ENCODE measurements at places on chromosomes 5 and 9. TPM values are rescaled to one million over a fixed set of nuclear protein-coding genes. Genes with fewer than 3 reads are reported as not detected.

CPLANE1 gene
- 0.25 TPM for polyA plus RNA-seq

CETN3 gene
- polyA plus RNA-seq, result 9.0 TPM

PCDHGA8 gene
- not detected for polyA plus RNA-seq

DNA sequence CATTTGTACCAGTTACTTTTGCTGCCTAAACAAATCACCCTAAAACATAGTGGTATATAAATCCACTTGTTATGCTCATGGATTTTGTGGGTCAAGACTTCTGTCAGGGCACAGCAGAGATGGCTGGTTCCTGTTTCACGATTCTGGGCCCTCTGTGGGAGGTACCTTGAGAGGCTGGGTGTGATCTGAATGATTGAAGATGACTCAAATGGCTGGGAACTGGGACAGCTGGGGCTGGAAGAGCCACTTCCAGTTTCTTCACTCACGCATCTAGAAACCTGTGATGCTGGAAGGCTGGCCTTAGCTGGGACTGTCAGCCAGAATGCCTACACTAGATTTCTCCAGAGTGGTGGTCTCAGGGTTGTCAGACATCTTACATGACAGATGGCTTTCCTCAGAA is 88.1 kb downstream of the KIF4B start:
- DNase-seq, result no peak
- H3K27me3 ChIP-seq, result no peaks in the 10 kb centered on the region
- H3K27ac ChIP-seq, result no peak overlapping the region

GRCh38 chr5:143023411-143024096 is 253.4 kb downstream of the ARHGAP26 start:
- no peak overlapping the region for H3K4me3 ChIP-seq
- H3K4me1 ChIP-seq, result no peaks in the 10 kb centered on the region
- H3K27ac ChIP-seq, result peak overlapping the region; percentile 5

LHX6 gene
- not detected for polyA plus RNA-seq

CTXN3 gene
- not detected for polyA plus RNA-seq

DNA sequence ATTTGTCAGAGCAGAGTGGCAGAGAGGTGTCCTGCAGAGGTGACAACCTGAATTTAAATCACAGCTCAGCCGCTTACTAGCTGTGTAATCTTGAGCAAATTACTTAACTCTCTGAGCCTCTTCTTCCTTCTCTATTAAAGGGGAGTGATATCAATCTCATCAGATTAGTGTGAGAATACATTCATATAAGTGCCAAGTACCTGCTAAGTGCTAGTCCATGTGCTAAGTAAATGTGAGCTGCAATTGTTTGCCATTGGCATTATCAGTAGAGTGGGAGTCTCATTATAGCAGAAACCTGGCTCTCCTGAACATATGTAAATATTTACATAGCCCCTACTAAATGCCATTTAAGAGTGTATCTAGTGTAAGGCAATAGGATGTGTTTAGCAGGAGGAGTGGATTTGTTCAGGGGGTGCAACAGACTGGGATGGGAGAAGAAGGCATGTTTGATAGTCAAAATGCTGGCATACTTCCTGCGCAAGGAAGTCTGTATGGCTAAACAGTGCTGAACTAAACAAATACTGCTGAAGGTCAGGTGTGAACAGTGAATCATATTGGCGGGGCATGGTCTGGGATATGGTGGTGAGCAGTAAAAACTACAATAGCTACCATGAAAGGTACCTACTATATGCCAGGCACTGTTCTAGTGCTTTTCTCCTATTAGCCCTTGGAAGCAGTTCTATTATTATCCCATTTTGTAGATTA is 74.5 kb downstream of the F2RL2 start:
- H3K27ac ChIP-seq, result no peak overlapping the region
- H3K36me3 ChIP-seq, result no peaks in the 10 kb centered on the region
- peaks cover 34% of the 10 kb centered on the region for H3K4me1 ChIP-seq

GRCh38 chr5:10567121-10567591 is 3.3 kb downstream of the ANKRD33B start:
- DNase-seq, result no peak
- no peak overlapping the region for H3K4me3 ChIP-seq
- peaks cover 29% of the 10 kb centered on the region for H3K27me3 ChIP-seq
- H3K27ac ChIP-seq, result no peak overlapping the region
- H3K4me1 ChIP-seq, result peaks cover 36% of the 10 kb centered on the region

DNA sequence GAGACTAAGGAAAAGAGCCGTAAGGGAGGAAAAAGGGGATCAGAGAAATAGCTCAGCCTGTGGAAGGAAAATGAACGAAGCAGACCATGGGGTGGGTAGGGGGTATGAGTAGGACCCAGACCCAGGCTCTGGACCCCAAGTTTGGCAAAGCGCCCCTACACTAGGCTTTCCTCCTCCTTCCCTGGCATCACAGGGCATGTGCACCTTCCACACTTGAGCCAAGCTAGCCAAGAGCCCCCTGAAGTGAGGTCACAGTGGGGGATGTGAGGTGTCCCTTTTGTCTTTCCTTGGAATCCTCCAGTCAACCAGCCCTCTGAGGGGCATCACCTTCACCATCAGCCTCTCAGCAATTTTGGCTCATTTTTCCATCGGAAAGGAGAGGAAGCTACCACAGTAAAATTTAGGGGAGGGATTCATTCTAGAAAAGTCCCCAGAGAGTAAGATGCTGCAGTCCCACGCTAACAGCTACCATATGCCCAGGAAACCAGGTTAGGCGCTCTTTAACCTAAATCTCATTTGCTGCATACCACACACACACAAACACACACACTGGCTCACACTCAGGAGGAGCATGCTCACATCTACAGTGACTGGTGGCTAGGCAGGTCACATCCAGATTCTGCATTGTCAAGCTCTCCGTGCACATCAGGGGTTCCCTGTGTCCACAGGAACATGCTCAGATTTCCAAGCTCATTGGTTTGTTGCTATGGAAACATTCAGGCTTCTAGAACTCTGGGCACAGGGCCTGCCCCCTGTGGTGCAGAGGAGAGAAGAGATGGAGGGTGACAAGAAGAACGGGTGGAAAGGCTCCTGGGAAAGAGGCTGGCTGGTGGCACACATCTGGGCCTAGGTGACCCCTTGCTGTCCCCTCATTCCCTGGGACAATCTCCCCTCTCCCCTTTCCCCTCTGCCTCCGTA is 9.9 kb downstream of the REEP2 start:
- H3K4me1 ChIP-seq, result peaks cover 3% of the 10 kb centered on the region
- no peaks in the 10 kb centered on the region for H3K36me3 ChIP-seq
- no peak overlapping the region for H3K4me3 ChIP-seq
- DNase-seq, result no peak

- H3K36me3 ChIP-seq, result no peaks in the 10 kb centered on the region
- H3K4me3 ChIP-seq, result no peak overlapping the region
- DNase-seq, result no peak
- no peaks in the 10 kb centered on the region for H3K27me3 ChIP-seq
- no peaks in the 10 kb centered on the region for H3K4me1 ChIP-seq
Measured at GRCh38 chr5:59615272-59615671, 278.3 kb downstream of the PDE4D start.

- no peak overlapping the region for H3K27ac ChIP-seq
- no peaks in the 10 kb centered on the region for H3K4me1 ChIP-seq
- H3K36me3 ChIP-seq, result no peaks in the 10 kb centered on the region
- peaks cover 44% of the 10 kb centered on the region for H3K27me3 ChIP-seq
- no peak overlapping the region for H3K4me3 ChIP-seq
Measured at GRCh38 chr9:115118879-115119218, 892 bp upstream of the TNC start.

OR5C1 gene
- polyA plus RNA-seq, result not detected

GRCh38 chr5:75651575-75652238 is 40.5 kb downstream of the ANKDD1B start:
- no peak overlapping the region for H3K4me3 ChIP-seq
- no peaks in the 10 kb centered on the region for H3K4me1 ChIP-seq
- H3K36me3 ChIP-seq, result no peaks in the 10 kb centered on the region
- no peak for DNase-seq
- no peaks in the 10 kb centered on the region for H3K27me3 ChIP-seq
- no peak overlapping the region for H3K27ac ChIP-seq

RABEPK gene
- polyA plus RNA-seq, result 17.5 TPM

- no peak overlapping the region for H3K27ac ChIP-seq
- no peaks in the 10 kb centered on the region for H3K27me3 ChIP-seq
- no peak overlapping the region for H3K4me3 ChIP-seq
- DNase-seq, result no peak
Measured at GRCh38 chr5:68222310-68222709, 6.8 kb downstream of the PIK3R1 start.

DNA sequence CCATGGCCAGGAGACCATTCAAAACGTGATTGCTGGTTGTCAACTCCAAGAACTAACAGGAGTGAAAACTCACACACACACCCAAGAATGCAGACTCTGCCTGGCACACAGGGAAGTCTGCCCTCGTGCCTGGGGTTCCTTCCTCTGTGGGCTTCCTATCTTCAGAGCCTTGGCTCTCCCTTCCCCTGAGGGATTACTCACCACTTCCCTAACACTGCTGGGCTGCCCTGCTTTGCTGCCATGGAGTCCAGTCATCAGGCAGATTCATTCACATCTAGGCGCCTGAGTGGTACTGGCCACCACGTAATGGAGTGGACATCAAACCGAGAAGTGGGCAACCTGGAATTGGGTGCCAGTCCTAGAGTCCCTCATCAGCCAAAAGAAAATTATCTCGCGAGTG is 76.4 kb upstream of the PRSS3 start:
- H3K4me1 ChIP-seq, result peaks cover 38% of the 10 kb centered on the region
- no peak overlapping the region for H3K4me3 ChIP-seq
- no peaks in the 10 kb centered on the region for H3K27me3 ChIP-seq
- H3K27ac ChIP-seq, result peak overlapping the region; percentile 67
- DNase-seq, result peak; percentile 92
- H3K36me3 ChIP-seq, result no peaks in the 10 kb centered on the region

BHMT2 gene
- polyA plus RNA-seq, result not detected

AQP7 gene
- not detected for polyA plus RNA-seq

CNTFR gene
- polyA plus RNA-seq, result not detected

DMRT3 gene
- polyA plus RNA-seq, result not detected

- H3K27ac ChIP-seq, result no peak overlapping the region
- H3K4me1 ChIP-seq, result peaks cover 21% of the 10 kb centered on the region
- no peak overlapping the region for H3K4me3 ChIP-seq
Measured at GRCh38 chr9:111603041-111603440, 3.6 kb upstream of the PTGR1 start.

PCDHGC5 gene
- not detected for polyA plus RNA-seq

MBLAC2 gene
- 1.2 TPM for polyA plus RNA-seq

GABRA1 gene
- polyA plus RNA-seq, result not detected

DNA sequence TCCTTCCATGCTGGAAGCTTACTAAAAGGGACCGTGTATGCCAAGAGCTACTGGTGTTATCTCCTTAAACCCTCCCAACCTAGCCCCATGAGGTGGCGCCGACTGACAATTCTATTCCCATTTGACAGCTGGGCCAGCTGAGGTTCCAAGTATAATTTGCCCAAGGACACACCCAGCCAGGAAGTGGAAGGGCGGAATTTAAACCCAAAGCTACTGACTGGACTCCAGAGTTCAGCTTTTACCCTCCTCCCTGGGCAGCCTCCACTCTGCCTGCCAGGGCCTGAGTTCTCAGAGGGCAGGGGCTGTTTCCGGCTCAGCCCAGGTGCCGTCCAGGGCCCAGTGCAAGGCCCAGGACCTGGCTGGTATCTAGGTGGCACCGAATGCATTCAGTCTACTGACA is 71.8 kb downstream of the C9orf50 start:
- no peaks in the 10 kb centered on the region for H3K36me3 ChIP-seq
- no peak overlapping the region for H3K27ac ChIP-seq
- no peak for DNase-seq
- H3K4me3 ChIP-seq, result no peak overlapping the region

MARCHF3 gene
- polyA plus RNA-seq, result 0.88 TPM

PRELID1 gene
- polyA plus RNA-seq, result 510 TPM

HMGCR gene
- 33.3 TPM for polyA plus RNA-seq

DNA sequence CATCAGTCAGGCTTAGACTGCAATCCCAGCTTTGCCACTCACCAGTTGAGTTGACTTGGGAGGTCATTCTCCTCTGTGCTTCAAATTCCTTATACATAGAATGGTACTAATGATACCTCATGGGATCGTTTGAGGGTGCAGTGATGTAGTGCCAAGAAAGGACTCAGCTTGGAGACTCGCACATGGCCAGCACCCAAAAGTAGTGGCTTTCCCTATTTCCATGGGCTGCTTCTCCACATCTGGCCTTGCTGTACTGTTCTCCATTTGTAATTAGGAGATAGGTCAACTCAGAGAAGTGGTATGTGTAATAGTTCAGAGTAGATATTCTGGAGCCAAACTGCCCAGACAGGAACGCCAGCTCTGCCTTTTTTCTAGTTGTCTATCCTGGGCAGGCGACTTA is 5.5 kb downstream of the CCL19 start:
- no peak for DNase-seq
- no peaks in the 10 kb centered on the region for H3K27me3 ChIP-seq
- H3K4me1 ChIP-seq, result peaks cover 15% of the 10 kb centered on the region
- H3K27ac ChIP-seq, result no peak overlapping the region
- H3K4me3 ChIP-seq, result no peak overlapping the region

- DNase-seq, result no peak
- H3K4me1 ChIP-seq, result peaks cover 7% of the 10 kb centered on the region
- H3K27me3 ChIP-seq, result no peaks in the 10 kb centered on the region
- H3K27ac ChIP-seq, result peak overlapping the region; percentile 53
- peaks cover 3% of the 10 kb centered on the region for H3K36me3 ChIP-seq
- H3K4me3 ChIP-seq, result no peak overlapping the region
Measured at GRCh38 chr5:131766689-131767088, 30.1 kb downstream of the FNIP1 start.

- H3K4me1 ChIP-seq, result peaks cover 8% of the 10 kb centered on the region
- no peak overlapping the region for H3K27ac ChIP-seq
- no peak overlapping the region for H3K4me3 ChIP-seq
- DNase-seq, result no peak
- H3K36me3 ChIP-seq, result no peaks in the 10 kb centered on the region
Measured at GRCh38 chr9:14987858-14988257, 77.6 kb upstream of the FREM1 start.

DNA sequence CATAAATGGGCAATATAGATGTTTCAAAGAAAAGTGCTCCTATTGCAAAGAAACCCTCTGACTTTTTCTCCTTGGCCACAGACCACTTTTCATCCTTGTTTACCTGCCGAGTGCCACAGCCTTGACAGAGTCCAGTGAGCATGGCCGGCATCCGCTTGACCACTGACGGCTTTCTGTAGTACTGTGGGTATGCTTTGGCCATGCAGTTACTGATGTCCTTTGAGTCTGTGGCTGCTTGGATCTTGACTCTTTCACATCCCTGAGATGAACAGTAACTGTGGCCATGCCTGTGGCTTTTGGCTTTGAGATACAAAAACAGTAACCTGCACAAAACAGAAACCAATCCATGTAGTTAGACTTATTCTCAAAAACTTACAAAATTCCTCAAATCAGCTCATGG is 70.4 kb downstream of the CEMIP2 start:
- no peaks in the 10 kb centered on the region for H3K27me3 ChIP-seq
- no peak for DNase-seq
- H3K4me1 ChIP-seq, result peaks cover 4% of the 10 kb centered on the region
- H3K4me3 ChIP-seq, result no peak overlapping the region
- peaks cover 90% of the 10 kb centered on the region for H3K36me3 ChIP-seq

Data from CD14-positive monocyte (primary cell).